ENCODE measurements at places on chromosomes 4 and X. TPM values are rescaled to one million over a fixed set of nuclear protein-coding genes. Genes with fewer than 3 reads are reported as not detected.

Gene PABPC5
- not detected for total RNA-seq

Gene CLCN4
- 3.3 TPM for total RNA-seq

Gene FAM90A26
- not detected for total RNA-seq

Gene XPNPEP2
- total RNA-seq: not detected

Gene TGIF2LX
- total RNA-seq: not detected

Gene AMTN
- not detected for total RNA-seq

Gene CAMK2D
- 12.6 TPM for total RNA-seq

Gene HTN1
- not detected for total RNA-seq

Gene SLC25A4
- 14.7 TPM for total RNA-seq

Gene GPR143
- 0.30 TPM for total RNA-seq

Gene LUZP4
- total RNA-seq: not detected

Gene C4orf50
- total RNA-seq: not detected

Gene IRS4
- not detected for total RNA-seq

Gene COL25A1
- not detected for total RNA-seq

Gene TRO
- 0.96 TPM for total RNA-seq

Gene GABRG1
- total RNA-seq: not detected

Gene DMRTC1B
- total RNA-seq: not detected

Gene ANKRD50
- total RNA-seq: 4.9 TPM

Gene AKAP4
- total RNA-seq: not detected

Gene UGT8
- total RNA-seq: 0.15 TPM

Gene SYTL5
- 0.34 TPM for total RNA-seq

Gene TKTL2
- total RNA-seq: not detected

Gene HSD17B13
- not detected for total RNA-seq

Gene PYURF
- 81.2 TPM for total RNA-seq

Gene CDX4
- not detected for total RNA-seq

Gene RGN
- not detected for total RNA-seq

Gene GABRE
- total RNA-seq: 24.5 TPM

Gene TLR1
- total RNA-seq: 0.25 TPM

Gene HAND2
- 0.65 TPM for total RNA-seq

Gene ETDB
- total RNA-seq: not detected

Gene KCNIP4
- not detected for total RNA-seq

Gene MAGED4
- total RNA-seq: 10.2 TPM

Gene ODAPH
- total RNA-seq: not detected

Gene SPANXC
- not detected for total RNA-seq

Gene RBM46
- not detected for total RNA-seq

Gene CD40LG
- total RNA-seq: not detected

Gene ANXA3
- 60.1 TPM for total RNA-seq

Gene F9
- not detected for total RNA-seq

Gene PAGE4
- not detected for total RNA-seq

Gene YY2
- 1.9 TPM for total RNA-seq

Gene CFAP299
- total RNA-seq: not detected

Gene IDUA
- total RNA-seq: 13.4 TPM

Gene SAGE1
- 0.09 TPM for total RNA-seq

Gene CRMP1
- 3.6 TPM for total RNA-seq

Gene ARMCX2
- total RNA-seq: 0.06 TPM

Gene FAM184B
- 0.02 TPM for total RNA-seq

Measured in A549 treated with Mapracorat at 1 μM for 4 hours (cell line).